ENCODE measurements at places on chromosomes 7 and 10. TPM values are rescaled to one million over a fixed set of nuclear protein-coding genes. Genes with fewer than 3 reads are reported as not detected.
A peak's percentile ranks its signal among the peaks of the same experiment; 100 is the strongest.

The PON1 gene
- not detected for total RNA-seq

- no peak for DNase-seq
Measured at GRCh38 chr7:116647861-116648260, 24.1 kb upstream of the MET start.

DNA sequence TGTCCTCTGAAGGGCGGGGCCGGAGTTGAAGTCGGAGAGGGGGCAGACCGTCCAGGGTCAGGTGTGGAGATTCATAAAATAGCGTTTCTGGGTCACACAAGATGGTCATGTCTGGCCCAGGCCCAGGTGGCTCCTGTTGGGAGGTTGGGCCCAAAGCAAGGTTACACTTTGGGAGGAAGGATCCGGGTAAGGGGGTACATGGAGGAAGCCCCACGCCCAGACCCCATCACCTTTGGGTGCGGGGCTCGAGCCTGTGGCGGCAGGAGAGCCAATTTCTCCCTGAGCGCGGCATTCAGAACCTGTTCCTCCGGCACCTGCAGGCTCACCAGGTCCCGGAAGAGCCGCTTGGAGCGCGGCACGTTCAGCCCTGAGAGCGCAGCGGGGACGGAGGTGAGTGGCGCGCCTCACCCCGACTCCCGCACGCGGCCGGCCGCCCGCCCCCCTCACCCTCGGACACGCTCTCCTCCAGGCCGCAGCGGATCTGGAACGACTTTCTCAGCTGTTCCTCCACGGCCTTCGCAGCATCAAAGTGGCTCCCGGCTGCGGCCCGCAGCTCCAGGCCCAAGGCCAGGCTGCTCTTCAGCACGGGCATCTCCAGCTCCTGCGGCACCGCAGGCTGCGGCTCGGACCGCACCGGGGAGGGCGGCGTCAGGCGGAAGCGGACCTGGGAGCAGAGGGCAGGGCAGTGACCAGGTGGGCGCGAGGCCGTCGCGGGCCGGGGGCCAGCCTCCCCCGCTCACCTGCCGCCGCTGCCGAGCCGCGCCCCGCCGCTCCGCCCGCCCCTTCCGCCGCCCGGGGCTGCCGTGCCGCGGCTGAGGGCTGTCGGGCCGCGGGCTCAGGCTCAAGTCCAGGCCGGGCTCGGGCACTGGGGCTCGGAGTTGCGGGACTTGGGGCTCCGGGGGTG lies 644 bp downstream of the PPP1R35 start:
- peak; percentile 29 for DNase-seq

GRCh38 chr7:24713850-24714675 lies 43.2 kb downstream of the GSDME start:
- DNase-seq = no peak

DNA sequence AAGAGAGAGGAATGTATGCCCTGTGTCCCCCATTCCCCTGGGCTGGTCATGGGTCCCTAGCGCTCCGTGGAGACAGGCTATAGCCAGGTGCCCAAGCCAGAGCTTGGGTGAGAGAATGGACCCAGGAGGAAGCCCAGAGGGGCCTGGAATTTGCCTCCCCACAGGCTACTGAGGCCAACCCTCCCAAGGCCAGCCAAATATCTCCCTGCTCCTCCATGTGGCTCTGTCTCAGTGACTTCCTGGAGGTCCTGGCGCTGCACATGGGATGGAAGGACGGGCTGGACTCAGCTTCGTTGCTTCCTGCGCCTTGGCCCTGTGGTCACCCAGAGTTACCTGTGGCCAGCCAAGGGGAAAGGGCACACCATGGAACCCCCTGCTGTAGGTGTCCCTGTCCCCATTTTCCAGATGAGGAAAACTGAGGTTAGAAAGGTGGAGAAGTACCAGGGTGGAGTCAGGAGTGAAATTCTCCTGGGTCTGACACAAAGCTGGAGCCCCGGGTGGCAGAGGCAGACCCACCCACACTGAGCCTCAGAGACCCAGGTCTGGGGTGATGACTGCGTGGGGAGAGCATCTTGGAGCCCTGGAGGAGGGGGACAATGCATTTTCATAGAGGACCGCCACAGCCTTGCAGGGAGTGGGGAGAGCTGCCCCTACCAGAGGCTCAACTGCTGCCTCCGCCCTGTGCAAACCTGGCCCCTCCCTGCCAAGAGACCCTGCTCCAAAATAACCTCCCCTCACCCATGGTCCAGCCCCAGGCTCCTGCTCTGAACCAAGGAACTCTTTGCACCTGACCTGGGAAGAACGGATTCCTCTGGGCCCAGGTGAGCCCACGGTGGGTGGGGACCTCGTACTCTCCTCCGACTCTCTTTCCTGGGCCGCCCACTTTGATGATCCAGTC lies 42.6 kb downstream of the TMEM270 start:
- no peak for DNase-seq

DNA sequence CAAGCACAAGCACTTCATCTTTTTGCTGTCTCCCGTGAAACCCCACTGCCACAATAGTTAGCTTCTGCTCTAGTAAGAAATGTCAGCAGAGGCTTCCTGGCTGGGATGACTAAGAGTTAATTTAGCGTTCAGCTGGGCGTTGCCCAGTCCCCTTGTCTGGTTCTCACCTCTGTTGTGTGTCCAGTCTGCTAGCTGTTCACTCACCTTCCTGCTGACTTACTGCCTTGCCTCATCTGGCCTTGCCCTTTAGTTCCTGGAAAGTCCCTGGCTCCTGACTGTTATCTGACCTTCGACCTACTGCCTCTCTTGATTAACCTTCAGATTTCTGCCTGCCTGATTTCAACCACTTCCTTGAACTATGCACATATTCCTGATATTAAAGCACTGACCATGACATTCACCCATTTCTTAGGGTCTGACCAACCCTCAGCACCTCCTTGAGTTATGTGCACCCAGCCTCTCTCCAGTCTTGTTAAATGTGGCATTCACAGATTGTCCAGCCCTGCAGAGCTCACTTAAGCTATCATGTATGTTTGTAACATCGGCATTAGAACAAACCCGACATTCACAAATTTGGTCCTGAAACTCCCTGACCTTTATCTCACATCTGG lies 30.3 kb downstream of the C7orf33 start:
- DNase-seq = no peak

- no peak for DNase-seq
Measured at GRCh38 chr10:114987995-114988394, 50.0 kb downstream of the TRUB1 start.

DNA sequence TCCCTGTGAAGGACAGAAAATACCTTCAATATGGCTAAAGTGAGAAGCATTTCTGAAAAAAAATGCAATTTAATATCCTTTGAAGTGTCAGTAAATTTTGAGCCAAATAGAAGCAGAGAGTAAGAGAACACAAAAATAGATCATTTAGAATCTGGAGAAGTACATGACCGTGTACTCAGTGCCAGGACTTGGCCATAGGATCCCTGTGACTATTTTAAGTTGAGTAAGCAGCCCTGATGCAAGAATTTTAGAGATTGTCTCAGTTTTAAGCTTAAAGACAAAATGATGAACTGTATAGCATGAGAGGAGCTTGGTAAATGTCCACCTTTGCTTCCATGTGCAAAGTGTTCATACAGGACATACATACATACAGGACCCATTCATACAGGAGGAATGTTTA lies 2.5 kb downstream of the PTER start:
- no peak for DNase-seq

DNA sequence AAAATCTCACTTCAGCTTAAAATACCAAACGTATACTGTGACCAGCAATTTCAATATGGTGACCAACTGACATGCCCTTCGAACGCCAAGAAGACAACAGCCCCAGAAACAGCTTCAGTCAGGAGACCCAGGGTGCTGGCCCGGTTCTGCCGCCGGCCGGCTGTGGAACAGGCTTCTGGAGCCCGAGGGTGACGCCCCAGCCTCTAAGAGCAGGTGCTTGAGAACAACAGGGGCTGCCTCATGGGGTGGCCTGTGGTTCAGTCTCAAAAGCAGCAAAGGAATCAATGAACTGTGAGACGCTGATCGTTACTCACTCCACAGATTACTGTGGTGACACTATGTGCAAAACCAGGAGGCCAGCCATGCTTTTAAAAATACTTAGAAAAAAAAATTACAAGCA lies 17.3 kb downstream of the GPER1 start:
- no peak for DNase-seq

GRCh38 chr7:49264530-49264929 lies 340.2 kb downstream of the CDC14C start:
- DNase-seq = no peak

The SPAM1 gene
- not detected for total RNA-seq

GRCh38 chr10:47190301-47190700 lies 109.7 kb upstream of the GDF10 start:
- DNase-seq = no peak

GRCh38 chr10:74190494-74190893 lies 39.5 kb downstream of the ADK start:
- no peak for DNase-seq

DNA sequence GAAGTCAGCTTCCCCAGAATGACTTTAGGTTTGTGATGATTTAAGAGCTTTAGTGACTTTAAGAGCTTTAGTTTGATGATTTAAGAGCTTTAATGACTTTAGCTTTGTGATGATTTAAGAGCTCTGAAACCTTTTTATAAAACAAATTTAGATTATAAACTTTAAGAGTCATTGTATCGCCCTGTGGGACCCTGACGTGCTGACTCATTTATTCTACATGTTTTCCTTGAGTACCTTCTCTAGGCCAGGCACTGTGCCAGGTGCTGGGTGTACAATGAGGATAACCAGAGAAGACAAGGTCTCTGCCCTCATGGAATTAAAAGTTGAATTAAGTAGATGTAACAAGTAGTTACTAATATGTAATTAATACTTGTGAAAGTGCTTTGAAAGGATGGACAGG lies 45.4 kb downstream of the CNNM1 start:
- no peak for DNase-seq

- no peak for DNase-seq
Measured at GRCh38 chr10:86798025-86798424, 41.6 kb downstream of the BMPR1A start.

- DNase-seq = peak; percentile 88
Measured at GRCh38 chr7:99374111-99375064, at the start of gene ARPC1B. TSS of gene ARPC1B (plus strand) at chr7:99374730. CDS start at chr7:99385715, 10,985 bp downstream.

DNA sequence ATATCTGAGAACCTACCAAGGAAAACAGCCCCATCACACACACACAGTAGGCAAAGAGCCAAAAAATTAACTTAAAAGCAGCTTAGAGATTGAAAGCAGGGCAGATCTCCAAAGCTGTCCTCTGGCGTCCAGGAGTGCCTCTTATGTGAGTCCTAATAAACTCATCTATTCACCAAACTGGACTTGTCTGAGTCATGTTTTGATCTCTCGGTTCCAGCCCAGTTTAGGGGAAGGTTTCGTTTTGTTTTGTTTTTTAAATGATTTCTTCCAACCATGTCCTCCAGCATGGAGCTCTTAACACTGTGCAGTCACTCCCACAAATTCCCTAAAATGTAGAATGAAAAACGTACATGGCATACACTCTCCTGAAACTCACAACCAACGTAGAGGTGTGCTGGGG lies 6.7 kb upstream of the PRSS37 start:
- DNase-seq = no peak

DNA sequence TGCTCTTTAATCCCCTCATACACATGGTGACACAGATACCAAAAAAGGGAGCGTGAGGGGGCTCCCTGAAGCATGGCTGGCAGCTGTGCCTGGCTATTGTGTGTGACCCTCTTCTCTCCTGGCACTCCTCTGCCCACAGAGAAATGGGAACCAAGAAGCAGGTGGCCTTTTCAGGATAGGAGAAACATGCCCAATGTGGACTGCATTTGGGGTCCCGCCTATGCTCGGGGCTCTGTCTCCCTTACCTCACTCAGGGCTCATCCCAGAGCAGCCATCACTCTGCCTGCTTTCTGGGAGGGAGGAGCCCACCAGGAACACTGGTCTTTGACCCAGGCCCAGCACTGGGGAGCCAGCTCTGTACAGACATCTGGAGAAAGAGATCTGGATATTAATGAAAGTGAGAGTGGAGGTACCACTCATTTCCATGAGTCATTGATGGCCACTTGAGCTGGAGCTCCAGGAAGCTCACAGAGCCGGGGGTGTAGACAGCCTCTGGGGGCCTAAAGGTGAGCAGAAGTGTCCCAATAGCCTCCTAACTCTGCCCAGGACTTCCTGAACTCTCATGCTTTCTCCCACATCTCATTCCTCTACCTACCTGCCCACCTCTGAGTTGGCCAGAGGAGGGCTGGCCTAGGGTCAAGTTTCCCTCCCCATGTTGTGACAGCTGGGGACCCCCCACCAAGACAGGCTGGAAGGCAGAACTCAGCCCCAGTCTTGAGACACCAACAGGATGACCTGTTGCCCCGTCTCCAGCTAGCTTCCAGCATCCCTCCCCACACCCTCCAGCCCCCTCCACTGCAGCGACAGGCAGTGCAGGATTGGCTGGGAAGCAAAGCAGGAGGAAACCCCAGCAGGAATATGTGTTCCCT lies 42.6 kb downstream of the DRGX start:
- DNase-seq = no peak

All from left ventricle myocardium inferior (tissue), 1 donor.